SK-N-DZ (cell line): ENCODE measurements at places on chromosomes 16 and 17.
A peak's percentile ranks its signal among the peaks of the same experiment; 100 is the strongest.

- no peak for DNase-seq
These were observed 2.2 kb downstream of the ACBD4 start for GRCh38 chr17:45137561-45138305.

GRCh38 chr16:648071-648780 is 939 bp upstream of the WDR90 start:
- peak; percentile 56 for DNase-seq

DNA sequence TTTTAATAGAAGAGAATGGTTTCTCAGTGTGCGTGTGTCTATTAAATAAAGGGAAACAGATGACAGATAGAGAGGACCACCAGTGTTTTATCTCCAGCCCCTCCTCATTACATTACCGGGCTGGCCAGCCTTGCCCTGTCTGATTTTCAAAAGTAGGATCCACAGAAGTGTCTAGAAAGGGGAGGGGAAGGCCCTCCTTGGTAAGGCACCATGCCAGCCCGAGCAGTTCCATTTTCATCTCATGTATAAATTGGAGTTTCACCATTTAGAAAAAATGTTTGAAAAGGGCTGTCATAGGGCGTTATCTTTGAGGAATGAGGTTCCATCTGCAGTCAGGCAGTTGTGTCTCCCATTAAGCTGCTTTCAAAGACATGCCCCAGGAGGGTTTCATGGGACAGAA is 96.7 kb downstream of the SOCS1 start:
- peak; percentile 18 for DNase-seq

GRCh38 chr17:29760279-29761039 is 137.7 kb upstream of the CORO6 start:
- DNase-seq: peak; percentile 24

DNA sequence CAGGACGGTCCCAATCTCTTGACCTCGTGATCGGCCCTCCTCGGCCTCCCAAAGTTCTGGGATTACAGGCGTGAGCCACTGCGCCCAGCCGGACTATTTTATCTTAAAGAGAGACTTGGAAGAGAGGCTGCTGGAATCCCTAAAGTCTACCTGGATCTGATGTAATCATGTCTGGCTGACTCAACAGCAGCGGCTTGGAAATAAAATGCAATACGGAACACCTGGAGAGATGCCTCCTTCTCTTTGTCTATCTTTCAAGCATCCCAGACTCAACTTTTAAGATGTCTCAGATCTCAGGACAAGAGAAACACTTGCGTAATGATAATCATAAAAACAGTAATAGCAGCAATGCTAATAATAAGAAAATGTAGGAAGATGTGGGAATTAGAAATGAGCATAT is 95.6 kb downstream of the CDH8 start:
- DNase-seq: no peak

- peak; percentile 54 for DNase-seq
These were observed 10.7 kb upstream of the MEAK7 start for GRCh38 chr16:84514874-84515835.

- no peak for DNase-seq
These were observed 2.0 kb upstream of the CD300H start for GRCh38 chr17:74569020-74570003.

- no peak for DNase-seq
These were observed 59.7 kb downstream of the IL21R start for GRCh38 chr16:27461483-27462171.

GRCh38 chr17:42407289-42407836 is 15.7 kb downstream of the CAVIN1 start:
- peak; percentile 57 for DNase-seq

- peak; percentile 11 for DNase-seq
These were observed 333 bp upstream of the NOG start for GRCh38 chr17:56593086-56593645.

GRCh38 chr16:28182183-28182582 is 29.6 kb downstream of the XPO6 start:
- DNase-seq: no peak

DNA sequence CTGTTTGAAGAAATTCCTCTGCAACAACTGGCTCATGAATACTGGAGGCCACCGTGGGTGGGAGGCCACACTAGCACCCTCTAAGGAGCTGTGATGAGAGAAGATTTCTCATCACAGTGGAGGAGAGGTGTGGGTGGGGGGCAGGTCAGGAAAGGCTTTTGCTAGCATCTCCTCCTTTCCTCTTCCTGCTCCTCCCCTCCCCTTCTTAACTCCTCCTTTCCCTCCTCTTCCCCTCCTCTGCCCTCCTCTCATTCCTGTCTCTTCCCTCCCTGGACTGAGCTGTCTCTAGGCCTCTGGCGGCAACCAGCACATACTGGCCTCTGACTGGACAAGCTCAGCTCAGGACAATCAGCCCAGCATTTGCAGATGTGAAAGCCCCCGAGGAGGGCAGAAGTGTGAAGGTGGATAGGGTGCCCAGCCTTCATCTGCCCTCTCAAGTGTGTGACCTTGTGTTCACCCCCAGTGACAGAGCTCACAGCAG is 19.0 kb upstream of the LHX1 start:
- no peak for DNase-seq

DNA sequence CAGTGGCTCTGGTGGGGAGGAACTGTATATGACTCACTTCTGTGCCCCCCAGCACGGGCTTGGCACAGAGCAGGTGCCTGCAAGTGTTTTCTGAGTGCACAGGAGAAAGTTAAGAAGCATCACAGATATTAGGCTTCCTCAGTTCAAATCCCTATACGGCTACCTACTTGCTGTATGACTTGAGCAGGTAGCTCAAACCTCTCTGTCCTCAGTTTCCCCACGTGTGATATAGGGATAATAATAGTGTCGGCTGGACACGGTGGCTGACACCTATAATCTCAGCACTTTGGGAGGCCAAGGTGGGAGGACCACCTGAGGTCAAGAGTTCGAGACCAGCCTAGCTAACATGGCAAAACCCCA is 95.7 kb downstream of the C16orf78 start:
- DNase-seq: no peak

GRCh38 chr16:11056090-11056992 is 112.0 kb downstream of the CLEC16A start:
- DNase-seq: no peak

DNA sequence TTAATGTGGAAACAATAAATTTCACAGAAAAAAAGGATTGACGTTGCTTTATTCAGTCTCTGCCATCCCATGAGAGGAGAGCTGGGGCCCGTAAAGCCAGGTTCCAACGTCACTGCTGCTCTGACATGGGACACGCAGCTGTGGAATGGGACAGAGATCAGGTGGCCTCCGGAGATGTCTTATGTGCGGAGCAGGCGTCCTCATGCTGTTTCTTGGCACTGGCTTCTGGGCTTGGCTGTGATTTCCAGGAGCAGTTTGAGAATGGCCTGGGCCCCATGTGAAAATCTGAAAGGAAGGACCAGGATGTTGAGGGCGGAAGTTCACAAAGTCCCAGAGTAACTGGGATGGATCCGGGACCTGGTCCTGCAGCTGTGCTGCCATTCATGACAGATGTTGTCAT is 32.4 kb downstream of the NDEL1 start:
- no peak for DNase-seq

- no peak for DNase-seq
These were observed 11.4 kb downstream of the CIITA start for GRCh38 chr16:10888320-10888937.

DNA sequence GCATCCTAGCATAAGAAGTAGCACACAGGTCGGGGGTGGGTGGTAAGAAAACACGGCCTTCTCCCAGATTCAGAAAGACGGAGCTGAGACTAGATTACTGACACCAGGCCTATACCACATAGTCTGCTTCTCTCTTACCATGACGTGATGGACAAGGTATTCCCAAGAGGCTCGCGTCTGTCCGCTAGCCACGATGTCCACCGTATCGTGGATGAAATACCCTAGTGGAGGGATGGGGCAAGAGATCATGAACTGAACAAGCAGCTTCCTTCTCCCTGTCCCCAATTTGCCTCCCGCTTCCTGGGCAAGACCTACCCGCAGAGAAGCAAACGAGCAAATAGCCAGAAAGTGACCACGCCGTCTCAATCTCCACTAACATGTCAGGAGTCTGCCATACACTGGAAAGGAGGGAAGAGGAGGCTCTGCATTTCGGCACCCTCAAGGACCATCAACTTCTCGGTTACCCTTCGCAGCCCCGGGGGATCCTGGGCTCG is 820 bp downstream of the TLCD1 start:
- peak; percentile 84 for DNase-seq

GRCh38 chr16:48384520-48385252 is 527 bp downstream of the SIAH1 start:
- peak; percentile 55 for DNase-seq

GRCh38 chr17:59846394-59847165 is 46.2 kb downstream of the TUBD1 start:
- DNase-seq: no peak

DNA sequence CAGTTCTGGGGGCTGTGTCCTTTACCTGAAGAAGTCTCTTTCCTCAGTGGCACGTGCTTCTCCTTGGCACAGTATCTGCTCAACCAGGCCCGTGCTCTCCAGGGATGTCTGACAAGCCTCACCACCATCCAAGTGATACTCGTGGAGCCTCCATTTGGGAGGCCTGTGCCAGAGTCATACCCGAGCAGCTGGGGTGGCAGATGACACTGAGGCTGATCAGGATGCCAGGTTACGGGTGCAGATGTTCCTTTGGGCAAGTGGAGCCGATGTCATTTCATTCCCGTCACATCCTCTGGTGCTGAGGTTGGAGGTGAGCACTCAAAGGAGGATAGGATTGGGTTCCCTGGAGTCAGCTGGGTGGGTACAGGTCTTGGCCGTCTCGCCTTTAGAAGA is 87.2 kb downstream of the KSR1 start:
- no peak for DNase-seq

DNA sequence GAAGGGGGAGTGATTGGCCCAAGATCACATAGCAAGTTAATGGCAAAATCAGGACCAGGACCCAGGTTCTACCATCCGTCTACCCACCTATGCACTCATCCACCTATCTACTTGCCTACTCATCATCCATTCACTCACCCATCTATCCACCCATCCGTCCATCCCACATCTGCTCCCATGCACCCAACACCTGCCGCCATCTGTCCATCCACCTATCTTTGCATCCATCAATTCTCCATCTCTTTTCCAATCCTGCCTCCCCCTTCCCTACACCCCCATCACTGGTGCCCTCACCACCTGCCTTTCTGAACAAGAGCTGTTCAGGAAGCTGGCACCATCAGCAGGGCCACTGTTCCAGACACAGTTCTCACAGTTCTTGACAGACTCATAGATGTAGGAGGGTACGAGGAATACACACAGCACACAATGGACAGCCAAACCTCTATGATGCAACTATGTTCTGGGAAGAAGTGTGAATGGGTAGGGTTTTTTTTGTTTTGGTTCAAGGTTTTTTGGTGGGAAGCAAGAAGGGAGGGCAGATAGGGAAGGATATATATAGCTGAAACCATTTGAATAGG is 4.5 kb downstream of the SAMD14 start:
- DNase-seq: no peak

DNA sequence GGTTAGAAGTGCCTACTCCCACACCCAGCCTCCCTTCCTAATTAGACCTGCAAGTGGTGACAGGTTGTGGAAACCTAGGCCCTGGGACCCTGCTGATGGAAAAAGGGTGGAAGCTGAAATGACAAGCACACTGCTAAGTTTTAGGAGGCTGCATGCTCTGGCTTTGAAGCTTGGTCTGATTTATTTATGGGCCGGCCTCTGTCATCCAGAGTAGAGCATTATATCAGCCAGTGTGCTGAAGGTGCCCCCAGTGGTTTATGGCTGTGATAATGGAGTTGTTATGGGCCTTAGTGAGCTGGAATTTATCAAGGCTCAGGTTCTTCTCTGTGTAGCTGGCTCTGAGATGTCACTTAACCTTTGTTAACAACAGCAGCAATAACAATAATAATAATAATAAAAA is 142.6 kb downstream of the UTP18 start:
- DNase-seq: no peak

DNA sequence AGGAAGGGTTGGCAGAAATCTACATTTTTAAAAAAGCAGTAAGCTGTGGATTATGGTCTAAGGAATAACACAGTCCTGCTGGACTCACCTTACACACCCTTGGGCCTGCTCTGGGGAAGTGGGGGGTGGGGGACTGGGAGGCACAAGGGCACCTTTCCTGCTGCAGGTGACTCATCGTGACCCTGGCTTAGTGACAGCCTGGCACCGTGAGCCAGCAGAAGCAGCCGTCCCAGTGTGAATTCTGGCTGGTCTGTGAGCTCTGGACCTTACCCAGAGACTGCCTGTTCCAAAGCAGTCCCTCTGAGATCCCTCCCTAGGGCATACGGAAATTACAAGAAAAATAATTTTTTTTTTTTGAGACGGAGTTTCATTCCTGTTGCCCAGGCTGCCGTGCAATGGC is 4.2 kb upstream of the CRK start:
- no peak for DNase-seq

- no peak for DNase-seq
These were observed 389.8 kb downstream of the CA10 start for GRCh38 chr17:51768706-51769105.

- no peak for DNase-seq
These were observed 346.6 kb upstream of the TNRC6C start for GRCh38 chr17:77611791-77612502.

DNA sequence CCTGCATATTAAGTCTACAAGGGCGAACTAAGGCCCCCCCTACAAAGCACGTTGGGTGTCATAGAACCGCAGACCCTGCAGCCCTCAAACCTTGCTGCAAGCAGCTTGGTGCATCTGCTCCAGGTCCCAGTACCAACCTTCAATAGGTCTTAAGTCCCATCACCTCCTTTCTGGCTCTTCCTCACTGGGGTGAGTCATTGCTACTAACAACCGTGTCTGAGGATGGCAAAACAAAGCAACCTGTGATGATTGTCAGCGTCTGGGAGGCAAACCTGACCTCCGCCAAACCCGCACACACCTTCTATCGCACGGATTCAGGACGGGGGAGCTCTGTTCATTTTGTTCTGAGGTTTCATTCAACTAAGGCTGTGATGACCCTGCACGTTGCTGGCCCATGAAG is 138.9 kb downstream of the SLC39A11 start:
- no peak for DNase-seq

DNA sequence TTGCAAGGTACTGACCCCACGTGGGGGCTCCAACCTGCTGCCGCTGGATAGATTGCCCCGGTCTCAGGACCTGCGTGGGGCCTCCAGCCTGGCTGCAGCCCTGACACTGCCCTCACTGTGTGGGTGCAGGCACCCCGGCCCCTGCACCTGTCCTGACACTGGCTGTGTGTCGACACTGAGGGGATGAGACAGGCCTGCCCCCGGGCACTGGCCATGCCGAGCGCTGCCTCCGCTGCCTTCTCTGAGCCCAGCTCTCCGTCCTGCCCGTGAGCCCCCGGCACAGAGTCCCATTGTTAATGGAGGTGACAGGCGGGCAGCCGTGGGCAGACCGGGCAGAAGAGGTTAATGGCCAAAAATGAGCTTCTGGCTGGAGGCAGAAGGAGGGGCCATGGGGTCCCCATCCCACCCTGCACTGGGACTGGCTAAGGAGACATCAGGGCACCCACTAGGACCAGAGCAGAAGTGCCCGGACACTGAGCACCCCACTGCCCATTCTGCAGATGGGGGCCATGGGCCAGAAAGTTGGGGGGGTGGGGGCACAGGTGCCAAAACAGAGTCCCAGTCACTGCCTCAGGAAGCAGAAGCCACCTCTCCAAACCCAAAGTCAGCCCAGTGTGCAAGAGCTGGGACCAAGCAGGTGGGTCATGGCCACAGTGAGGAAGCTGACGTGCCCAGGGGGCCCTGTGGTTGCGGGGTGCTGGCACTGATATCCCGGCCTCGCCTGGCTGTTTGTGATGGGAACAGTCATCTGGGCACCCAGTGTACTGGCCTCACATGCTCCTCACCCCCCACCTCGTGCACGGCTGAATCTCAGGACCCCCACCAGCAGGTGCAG is 2.5 kb upstream of the PRR35 start:
- no peak for DNase-seq
